ENCODE measurements at places on chromosomes 6 and 20.

DNA sequence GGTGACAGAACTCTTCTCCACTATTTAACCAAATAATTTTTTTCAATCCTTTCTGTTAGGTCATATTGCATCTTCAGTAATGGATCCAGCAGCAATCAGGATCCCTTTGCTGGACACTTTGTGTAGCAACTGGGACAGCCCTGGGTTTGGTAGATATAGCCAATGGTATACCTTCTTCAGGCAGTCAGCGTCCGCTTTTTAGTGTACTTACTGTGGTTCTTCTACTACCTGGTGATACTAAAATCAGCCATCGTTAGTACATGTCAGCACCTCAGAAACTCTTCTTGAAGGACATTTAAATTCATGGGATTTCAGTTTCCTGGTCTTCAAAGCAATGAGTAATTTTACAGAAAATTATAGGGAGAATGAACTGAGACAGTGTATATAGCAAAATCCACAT, 93.5 kb downstream of the ADGRG6 start:
- DNase-seq = no peak

- no peak for DNase-seq
These were observed 32.9 kb downstream of the ZBTB2 start for GRCh38 chr6:151358475-151358874.

- no peak for DNase-seq
These were observed 31.1 kb upstream of the TMEM181 start for GRCh38 chr6:158528826-158529225.

GRCh38 chr6:85360794-85361642, 88.9 kb upstream of the NT5E start:
- DNase-seq = no peak

DNA sequence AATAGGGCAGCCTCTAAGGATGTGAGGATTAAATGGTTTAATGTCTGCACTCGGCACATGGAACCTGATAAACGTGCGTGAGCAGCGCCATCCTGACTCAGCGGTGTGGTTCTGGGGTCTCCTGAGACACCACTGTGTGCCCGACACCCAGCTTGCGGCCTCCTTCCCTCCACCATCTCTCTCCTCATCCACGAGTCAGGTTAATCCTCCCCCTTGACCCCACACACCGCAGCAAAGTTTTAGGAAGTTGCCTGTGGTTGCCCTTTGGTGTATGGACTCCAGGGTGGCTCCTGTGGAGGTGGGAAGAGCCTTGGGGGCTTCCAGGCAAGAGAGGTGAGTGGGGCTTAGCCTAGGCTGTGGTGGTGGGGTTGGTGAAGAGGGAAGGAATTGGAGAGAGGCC, 68.2 kb downstream of the PHACTR3 start:
- DNase-seq = no peak

GRCh38 chr20:19528286-19529030, 229.6 kb upstream of the RIN2 start:
- DNase-seq = no peak

DNA sequence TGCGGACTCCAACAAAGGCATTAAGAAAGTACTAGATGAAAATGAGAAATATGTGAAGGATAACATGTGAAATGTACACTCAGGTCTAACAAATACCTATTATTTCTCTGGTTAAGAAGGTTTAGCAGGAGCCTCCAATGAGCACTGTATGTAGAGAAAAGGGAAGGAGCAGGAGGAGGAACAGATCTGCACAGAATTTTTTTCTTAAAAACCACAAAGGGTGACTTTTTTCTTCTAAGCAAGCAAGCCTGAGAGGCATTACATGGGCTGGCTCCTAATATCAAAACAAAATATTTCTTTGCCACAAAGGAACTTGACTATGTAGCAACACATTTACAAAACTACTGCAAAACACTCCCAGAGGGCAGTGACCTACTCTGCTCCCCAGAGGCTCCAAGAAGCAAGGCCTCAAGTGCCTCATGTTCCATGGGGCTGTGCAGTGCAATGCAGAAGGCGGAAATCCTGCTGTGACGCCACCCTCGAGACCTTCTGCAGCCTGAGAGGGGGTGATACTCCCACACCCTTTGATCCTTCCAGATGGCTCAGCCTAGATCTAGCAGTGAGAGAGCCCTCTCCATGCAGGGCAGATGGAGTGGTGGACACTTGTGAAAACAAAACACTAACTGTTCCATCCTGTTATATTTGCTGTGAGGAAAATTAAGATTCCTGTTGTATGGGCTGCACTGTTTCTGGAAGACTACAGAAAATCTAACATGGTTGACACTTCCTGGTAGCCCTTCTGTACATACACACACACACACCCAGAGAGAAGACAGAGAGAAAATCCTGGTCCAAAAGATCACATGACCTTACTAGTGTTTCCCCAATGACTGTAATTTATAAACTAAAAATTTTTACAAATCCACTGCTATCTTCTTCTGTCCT, 36.0 kb upstream of the SMIM29 start:
- peak; percentile 85 for DNase-seq

DNA sequence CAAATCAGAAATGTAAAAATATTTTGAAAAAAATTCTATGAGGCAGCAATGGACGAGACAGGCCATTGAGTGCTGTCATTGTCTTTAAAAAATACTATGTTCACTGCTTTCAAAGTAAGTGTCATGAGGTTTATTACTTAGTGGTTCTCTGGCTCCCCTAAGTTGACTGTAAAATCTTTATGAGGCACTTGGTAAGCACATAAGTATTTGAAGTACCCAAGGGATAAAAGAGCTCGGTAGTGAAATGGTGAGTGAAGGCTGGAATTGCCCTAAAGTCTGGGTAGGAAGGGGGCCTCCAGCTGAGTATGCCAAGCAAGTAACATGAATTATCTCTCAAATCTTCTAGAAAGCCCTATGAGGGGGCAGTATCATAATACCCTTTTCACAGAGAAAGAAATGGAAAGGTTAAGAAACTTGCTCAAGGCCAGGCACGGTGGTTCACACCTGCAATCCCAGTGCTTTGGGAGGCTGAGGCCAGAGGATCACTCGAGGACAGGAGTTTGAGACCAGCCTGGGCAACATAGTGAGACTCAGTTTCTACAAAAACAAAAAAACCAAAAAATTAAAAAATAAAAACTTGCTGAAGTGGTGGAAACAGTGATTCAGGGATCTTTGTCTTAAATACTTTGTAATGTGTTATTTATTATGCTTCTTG, 5.5 kb upstream of the CTCFL start:
- no peak for DNase-seq

DNA sequence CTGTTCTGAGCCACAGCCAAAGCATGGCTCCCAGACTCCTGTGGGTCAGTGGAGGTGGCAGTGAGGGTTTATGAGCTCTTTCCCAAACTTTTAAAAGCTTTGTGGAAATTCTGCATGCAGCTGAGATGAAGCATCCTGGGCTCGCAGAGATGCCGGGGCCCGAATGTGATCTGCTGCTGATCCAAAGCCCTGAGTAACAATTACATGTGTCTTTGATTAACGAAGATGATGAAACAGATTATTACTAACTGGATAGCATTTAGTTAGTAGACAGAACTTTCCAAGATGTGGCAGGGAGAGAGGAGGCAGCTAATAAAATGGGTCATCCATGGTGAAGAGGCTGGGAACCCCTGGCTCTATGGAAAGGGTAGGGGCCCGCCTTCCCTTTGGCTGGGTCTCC, 43.9 kb upstream of the MDFI start:
- no peak for DNase-seq

DNA sequence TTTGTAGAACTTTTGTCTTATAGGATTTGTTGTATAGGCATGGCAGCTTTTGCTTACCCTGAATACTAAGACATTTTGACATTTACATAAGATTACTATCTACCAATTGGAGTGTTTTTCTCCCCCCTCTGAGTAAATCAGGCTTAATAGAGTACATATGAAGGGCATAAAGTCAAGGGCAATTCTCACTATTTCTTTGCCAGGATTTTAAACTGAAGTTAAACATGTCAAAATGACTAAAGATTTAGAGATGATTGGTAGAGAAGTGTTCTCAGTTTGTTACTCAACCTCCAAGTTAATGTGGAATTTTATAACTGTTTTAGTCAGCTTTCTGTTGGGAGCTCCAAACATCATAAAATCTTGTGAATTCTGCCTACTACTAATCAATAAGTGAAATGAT, 157.8 kb downstream of the CDKAL1 start:
- DNase-seq = no peak

DNA sequence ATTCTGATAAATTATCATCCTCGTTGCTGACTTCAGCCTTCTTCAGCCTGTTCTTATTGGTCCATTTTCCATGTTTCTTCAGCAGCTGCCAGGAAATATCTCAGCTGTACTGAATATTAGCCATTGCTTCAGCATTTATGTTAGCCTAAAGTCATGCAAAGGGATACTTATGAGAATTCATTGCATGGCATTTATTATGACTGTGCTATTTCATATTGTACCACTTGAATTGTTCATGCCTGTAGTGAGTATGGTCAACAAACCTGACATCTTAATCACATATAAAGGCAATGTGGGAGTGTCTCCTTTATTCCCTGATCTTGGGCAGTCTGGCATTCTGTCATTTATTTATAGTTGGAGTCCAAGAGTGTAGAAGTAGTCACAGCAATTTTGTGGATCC, 193.4 kb upstream of the SLC35B3 start:
- no peak for DNase-seq

GRCh38 chr6:45021676-45022075, 306.5 kb upstream of the RUNX2 start:
- peak; percentile 5 for DNase-seq

DNA sequence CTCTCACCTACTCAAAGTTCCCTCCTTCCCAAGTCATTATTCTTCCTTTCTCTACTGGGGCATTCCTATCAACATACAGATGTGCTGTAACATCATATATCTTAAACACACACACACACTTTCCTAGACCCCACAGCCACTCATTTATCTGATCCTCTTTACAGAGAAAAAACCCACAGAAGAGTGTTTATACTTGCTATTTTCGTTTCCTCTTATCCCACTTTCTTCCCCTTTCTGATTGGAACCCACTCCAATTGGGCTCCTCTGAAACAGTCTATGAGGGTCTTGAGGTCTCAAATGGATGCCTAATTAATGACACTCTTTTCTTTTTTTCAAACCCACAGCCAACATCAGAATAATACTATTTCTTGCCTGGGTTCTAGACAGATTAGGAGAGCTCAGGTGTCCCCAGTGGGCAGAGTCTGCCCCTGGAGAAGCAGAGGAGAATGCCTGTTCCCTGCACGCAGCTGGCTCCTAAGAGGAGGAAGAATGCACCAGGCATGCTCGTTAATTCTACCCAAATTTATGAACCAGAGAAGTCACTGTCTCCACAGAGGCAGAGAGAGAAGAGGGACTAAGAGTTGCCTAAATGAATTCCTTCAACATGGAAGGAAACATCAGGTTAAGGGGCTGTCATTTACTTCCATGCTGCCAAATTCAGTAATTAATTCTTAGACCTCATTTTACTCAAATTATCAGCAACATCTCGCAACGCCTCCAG, 65.9 kb downstream of the CRYBG1 start:
- DNase-seq = no peak

DNA sequence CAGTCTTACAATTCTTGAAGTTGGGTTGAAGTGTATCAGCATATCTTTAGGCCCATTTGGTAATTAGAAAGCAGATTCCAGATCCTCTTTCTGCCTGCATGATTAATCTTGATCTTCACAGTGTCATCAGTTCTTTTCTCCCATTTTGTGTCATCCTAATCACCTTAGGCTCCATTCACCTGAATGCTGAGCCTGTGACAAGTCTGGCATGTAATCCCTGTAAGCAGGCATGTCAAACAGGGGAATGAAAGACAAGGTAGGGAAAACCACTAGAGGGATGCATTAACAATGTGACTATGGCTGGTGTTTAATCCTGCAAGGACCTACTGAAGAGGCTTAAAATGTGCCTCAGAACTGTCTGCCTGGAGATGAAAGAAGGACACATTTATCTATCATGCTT, 848.8 kb downstream of the TFAP2A start:
- DNase-seq = no peak

GRCh38 chr20:47876311-47877088, 91.2 kb upstream of the SULF2 start:
- DNase-seq = no peak

DNA sequence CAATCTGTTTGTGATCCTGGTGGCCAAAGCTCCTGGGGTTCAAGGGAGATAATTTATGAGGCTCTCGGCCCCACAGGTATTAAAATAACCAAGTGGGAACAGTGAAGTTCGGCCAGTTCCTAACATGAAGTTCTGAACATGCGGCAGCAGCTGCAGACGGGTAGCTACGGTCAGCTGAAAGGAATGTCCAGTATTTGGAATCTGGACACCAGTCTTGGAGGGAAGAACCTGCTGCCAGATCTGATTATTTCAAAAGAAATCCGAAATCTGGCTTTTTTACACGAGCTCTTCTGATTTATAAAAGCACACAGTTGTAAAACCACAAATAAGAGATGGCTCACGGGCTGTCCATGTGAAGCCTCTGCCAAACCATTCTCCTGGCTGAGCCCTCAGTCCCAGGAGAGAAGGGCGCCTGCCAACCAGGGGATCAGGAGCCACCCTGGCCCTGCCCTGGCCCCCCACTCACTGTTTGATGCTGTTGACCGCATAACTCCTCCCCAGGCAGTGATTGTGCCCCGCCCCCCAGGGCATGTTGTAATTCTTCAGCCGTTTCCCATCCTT, 28.2 kb upstream of the KCNB1 start:
- DNase-seq = no peak

DNA sequence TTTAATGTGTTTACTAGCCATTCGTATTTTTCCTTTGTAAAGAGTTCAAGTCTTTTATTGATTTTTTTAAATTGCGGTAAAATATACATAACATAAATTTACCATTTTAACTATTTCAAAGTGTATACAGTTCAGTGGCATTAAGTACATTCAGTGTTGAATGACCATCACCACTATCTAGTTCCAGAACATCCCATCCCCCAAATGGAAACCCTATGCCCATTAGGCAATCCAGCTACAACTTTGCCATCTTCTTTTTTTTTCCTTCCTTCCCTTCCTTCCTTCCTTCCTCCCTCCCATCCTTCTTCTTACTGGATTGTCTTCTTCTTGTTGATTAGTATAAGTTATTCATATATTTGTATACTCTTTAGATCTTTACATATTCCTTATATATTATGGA, 8.6 kb downstream of the LPIN3 start:
- DNase-seq = no peak

DNA sequence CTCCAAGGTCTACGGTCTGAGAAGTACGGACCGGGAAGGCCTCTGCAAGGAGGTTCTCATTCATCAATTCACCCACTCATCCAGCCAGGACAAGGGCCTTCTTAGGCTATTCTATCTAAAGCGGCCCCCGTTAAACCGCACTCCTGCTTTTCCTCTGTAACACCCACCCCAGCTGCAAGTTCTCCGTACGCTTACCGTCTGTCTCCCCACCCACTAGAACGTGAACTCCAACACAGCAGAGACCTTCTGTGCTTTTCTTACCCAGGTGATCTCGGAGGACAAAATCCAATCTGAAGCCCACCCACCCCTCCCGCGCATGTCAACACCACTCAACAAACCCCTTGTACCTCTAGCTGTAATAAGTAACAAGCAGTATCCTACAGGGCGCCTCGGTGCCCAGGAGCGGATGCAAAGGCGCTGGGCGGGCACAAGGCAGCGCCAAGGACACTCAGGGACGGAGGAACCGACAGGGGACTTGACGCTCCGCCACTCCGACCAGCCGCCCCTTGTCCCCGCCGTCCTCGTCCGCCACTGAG, 351 bp downstream of the AURKA start:
- DNase-seq = peak; percentile 32

- no peak for DNase-seq
These were observed 34.6 kb downstream of the QKI start for GRCh38 chr6:163449076-163449475.
